Gastroesophageal sphincter (tissue), 4 donors: ENCODE measurements at places on chromosomes 6 and 20.
A peak's percentile ranks its signal among the peaks of the same experiment; 100 is the strongest.

DNA sequence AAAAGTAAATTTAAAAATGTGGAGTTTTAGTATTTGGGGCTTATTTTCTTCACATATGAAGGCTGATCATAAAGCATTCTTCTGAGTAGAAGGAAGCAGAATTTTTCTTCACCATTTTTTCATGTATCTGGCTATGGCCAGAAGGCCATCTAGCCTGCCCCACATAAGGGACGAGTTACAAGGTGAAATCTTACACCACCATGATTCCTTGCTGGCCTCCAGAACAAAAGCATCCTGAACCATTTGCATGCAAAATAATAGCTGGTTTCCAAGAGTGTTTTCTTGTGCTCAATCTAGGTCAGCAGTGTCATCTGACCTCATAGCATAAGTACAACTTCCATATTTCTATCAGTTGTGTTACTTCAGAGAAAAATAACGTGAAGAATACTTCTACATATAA lies 93.1 kb downstream of the BMP5 start:
- ATAC-seq: no peak

DNA sequence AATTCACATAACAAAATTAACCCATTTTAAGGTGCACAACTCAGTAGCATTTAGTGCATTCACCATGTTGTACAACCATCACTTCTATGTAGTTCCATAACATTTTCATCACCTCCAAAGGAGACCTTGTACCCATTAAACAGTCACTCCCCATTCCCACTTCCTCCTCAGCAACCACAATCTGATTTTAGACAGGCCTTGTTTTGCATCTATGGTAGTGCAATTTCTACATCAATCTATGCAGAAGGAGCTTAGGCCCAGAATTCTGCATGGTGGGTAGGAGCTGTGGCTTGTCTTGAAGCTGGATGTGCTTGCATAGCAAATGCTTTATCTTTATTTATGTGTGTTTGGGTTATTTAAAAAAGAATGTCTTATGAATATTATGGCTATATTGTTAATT lies 13.5 kb upstream of the HLA-DQA1 start:
- no peak for ATAC-seq

DNA sequence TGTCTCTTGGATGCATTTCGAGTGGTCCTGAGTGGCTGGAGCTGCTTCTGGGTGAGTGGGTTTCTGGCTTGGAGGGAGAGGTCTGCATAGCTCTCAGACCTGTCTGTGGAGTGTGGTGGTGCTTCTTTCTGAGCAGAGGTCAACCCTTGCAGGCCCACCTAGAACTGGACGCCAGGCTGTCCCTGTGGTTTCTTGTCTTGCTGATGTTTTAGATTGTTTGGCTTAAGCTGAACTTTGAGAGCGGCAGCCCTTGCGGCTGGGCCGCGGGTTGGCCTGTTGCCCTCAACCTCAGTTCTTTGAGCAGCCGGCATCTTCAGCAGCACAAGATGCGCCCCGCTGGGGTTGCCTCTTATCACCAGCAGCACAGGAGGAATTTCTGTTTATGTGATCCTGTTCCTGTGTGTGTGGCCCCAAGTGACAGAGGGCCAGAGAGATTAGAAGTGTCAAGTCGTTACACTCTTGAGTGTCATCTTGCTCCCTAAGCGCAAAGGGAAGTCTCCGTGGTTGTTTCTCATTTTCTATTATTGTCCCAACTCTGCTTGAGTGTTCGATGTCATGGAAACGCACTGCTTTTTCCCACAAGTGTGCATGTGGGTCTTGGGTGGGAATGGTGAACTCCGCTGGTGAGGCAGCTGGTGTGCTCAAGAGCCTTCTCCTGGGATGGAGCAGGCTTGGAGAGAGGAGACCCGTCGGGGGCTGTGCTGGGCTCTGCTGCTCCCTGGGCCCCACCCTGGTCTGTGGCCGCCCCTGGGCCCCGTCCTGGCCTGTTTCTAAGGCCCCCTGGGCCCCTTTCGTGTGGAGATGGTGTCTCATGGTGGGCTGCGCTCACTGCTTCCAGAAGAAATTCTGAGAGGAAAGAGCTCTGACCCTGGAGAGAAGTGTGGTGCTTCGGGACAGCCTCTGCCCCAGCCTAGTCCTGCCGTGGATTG lies 20.1 kb upstream of the SLC22A1 start:
- no peak for ATAC-seq

GRCh38 chr6:4055420-4056041 lies 23.4 kb downstream of the FAM217A start:
- ATAC-seq: no peak

GRCh38 chr20:47612670-47613069 lies 111.0 kb downstream of the NCOA3 start:
- ATAC-seq: no peak

- ATAC-seq: no peak
These were observed 80.5 kb upstream of the TPD52L1 start for GRCh38 chr6:125073071-125073470.

GRCh38 chr6:168441434-168442391 lies 729 bp downstream of the SMOC2 start:
- peak; percentile 41 for ATAC-seq

- ATAC-seq: no peak
These were observed 685.6 kb downstream of the DOK5 start for GRCh38 chr20:55160996-55161395.

GRCh38 chr20:19079536-19080299 lies 132.7 kb upstream of the SLC24A3 start:
- no peak for ATAC-seq

DNA sequence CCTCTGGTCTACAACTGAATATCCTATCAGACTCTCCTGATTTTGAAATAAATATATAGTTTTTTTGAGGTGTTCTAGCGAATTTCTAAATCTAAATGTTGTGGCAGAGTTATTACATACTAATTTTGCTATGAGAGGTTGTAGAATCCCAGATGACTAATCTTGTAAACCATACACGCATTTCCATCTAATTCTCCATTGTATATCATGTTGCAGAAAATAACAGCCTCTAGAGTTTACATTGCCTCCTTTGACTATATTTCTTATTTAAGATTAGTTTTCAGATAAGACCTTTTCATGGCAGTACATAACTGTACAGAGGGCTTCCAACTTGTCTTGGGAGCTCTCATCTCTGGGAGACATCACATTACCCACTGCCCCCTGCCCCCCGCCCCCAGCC lies 22.9 kb downstream of the PTPN1 start:
- ATAC-seq: no peak

- ATAC-seq: no peak
These were observed 25.4 kb upstream of the KCNB1 start for GRCh38 chr20:49507741-49508434.

DNA sequence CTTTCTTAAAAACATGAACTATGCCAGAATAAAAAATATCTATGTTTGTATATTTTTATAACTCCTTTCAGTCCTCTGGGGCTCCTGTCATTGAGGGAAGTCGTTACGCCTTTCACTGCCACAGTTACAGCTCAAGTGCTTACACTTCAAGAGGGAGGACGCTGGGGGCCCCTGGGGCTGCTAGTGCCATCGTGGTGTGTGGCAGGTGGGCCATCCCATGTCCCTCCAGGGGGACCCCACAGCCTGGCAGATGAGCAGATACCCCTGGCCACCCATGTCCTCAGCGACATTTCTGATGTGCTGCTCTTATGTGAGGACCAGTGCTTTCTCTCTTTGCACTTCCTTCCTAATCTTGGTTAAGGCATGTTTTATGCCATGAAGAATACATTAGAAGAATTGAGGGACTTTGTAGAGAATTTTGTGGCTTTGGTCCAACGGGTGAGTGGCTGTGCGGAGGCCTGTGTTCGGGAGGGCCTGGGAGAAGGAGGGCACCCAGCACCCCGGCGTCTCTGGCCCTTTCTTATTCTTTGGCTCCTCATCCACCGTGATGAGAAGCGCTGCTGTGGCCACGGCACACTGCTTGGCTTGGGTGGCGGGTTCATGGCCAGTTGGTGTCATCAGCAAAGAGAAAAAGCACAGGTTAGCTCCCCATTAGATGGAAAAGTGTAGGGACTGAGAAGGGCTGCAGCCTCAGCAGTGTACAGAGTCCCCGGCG lies 38.3 kb upstream of the SYNJ2 start:
- ATAC-seq: no peak
